Retina (tissue), 1 donor: ENCODE measurements at places on chromosomes 1 and 21.

DNA sequence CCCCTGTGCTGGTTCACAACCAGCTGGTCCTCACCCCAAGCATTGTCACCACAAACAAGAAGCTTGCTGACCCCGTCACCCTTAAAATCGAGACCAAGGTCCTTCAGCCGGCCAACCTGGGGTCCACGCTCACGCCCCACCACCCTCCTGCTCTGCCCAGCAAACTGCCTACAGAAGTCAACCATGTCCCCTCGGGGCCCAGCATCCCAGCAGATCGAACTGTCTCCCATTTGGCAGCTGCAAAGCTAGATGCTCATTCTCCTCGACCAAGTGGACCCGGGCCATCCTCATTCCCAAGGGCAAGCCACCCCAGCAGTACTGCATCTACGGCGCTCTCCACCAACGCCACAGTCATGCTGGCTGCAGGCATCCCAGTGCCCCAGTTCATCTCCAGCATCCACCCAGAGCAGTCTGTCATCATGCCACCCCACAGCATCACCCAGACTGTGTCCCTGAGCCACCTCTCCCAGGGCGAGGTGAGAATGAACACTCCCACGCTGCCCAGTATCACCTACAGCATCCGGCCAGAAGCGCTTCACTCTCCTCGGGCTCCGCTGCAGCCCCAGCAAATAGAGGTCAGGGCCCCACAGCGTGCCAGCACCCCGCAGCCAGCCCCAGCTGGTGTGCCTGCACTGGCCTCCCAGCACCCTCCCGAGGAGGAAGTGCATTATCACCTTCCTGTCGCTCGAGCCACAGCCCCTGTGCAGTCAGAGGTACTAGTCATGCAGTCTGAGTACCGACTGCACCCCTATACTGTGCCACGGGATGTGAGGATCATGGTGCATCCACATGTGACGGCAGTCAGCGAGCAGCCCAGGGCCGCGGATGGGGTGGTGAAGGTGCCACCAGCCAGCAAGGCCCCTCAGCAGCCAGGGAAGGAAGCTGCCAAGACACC, 40.6 kb downstream of the ZBTB17 start:
- no peak for DNase-seq

DNA sequence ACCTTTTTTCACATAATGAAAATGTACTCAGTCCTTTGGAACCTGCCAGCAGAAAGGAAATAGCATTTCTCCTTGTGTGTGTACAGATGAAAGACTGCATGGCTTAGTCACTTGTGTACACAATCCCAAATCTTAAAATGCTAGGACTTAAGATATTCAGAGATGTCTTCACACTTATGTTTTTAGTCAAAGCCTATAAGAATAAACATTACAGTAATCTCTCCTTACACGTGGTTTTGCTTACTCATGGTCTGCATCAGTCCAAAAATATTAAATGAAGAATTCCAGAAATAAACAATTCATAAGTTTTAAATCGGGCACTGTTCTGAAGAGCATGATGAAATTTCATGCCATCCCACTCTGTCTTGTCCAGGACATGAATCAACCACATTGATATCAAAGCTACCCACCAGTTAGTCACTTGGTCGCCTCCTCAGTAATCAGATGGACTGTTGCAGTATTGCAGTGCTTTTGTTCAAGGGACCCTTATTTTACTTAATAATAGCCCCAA, 75.7 kb upstream of the RRP15 start:
- DNase-seq, result no peak

GRCh38 chr1:69077633-69078032, 490.1 kb upstream of the LRRC7 start:
- DNase-seq, result no peak

DNA sequence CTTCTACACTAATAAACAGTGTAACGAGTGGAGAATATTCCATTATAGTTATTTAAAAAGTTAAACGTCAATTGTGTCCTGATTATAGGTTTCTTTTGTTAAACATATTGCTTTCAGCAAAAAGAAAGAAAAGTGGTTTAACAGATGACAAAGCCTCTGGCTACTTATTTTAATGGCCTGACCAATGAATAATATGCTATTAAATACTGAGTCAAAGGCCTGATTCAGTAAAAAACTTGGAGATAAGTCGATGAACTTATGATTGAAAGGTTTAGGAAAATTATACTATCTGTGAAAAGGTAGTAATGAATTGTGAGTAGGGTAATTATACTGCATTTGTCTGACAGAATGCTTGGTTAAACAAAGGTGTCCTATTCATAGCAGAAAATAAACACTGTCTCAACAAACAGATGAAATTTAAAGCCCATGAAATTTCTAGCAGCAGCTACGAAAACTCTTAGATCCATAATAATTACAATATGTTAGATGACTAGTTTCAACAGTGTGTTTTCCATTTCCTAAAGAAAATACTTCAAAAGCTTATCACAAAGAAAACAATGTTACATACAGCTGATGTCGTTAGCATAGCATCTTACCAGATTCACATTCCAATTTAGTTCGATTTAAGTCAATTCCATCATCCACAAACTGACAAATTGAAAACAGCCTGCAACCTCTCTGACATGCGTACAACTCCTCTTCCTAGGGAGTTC, 6.2 kb downstream of the TMEM59 start:
- no peak for DNase-seq

DNA sequence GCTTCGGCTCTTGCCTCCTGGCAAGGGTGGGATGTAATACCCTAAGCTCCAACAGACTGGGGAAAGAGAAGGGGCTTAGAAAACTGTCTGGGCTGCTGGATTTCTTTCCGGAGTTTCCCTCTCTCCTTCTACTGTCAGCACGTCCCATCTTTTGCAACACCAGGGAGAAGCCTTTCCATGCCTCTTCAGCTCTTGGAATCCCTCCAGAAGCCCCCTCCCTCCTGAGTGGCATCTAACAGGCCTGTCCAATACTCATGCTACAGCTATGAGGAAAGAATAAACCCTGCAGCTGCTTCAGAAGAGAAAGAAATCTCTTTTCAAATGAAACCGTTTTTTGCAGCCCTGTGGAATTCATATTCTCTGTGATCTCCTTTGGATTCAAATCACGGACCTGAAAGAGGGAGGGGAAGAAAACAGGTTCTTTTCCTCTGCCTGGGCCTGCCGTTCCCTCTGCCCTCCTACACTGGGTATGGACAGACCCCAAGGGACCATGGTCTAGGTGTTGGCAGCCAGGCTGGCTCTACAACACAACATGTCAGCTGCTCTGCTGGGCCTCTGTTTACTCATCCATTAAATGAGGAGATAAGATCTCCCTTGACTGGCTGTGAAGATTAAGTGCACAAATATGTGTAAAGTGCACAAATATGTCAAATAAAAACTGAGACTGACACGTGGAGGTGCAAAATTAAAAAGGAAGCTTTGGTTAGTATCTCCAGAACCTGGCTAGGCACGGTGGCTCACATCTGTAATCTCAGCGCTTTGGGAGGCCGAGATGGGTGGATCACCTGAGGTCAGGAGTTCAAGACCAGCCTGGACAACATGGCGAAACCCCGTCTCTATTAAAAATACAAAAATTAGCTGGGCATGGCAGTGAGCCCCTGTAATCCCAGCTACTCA, 6.0 kb upstream of the CAPN2 start:
- DNase-seq, result no peak

DNA sequence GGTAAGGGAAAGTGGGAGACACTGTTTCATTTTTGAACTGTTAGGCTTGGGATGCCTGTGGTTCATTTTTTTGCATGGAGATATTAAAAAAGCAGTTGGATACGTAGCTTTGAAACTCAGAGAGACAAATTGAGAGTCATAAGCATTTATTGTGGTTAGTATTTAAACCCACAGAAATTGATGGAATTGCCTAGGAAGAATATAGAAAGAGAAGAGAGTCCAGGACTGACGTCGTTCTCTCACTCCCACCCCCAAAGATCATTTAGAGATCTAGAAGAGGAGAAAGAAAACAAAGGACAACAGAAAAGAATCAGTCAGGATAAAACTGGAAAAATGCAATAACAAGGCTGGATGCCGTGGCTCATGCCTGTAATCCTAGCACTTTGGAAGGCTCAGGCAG, 73.2 kb upstream of the BMP8A start:
- DNase-seq, result no peak
